ENCODE measurements at places on chromosomes 6 and 20. TPM values are rescaled to one million over a fixed set of nuclear protein-coding genes. Genes with fewer than 3 reads are reported as not detected.

CPXM1 gene
- 10.8 TPM for total RNA-seq

SLC52A3 gene
- not detected for total RNA-seq

KIF6 gene
- total RNA-seq = 0.32 TPM

SLC44A4 gene
- total RNA-seq = not detected

GSTA2 gene
- not detected for total RNA-seq

DPPA5 gene
- not detected for total RNA-seq

HEY2 gene
- 0.32 TPM for total RNA-seq

GRM1 gene
- not detected for total RNA-seq

CLDN20 gene
- total RNA-seq = not detected

HRH3 gene
- not detected for total RNA-seq

BAK1 gene
- total RNA-seq = 30.7 TPM

TPX2 gene
- 35.4 TPM for total RNA-seq

ADAM33 gene
- 44.8 TPM for total RNA-seq

RBM24 gene
- 32.4 TPM for total RNA-seq

ERVFRD-1 gene
- total RNA-seq = not detected

NXT1 gene
- total RNA-seq = 25.4 TPM

BTNL2 gene
- not detected for total RNA-seq

MAPK13 gene
- total RNA-seq = 10.8 TPM

PTCRA gene
- total RNA-seq = not detected

OPRL1 gene
- total RNA-seq = 1.7 TPM

CALHM5 gene
- 7.7 TPM for total RNA-seq

PLTP gene
- 10.4 TPM for total RNA-seq

DTNBP1 gene
- total RNA-seq = 2.2 TPM

GMEB2 gene
- 10.8 TPM for total RNA-seq

PHF1 gene
- 30.2 TPM for total RNA-seq

PNLDC1 gene
- 0.32 TPM for total RNA-seq

ID1 gene
- total RNA-seq = 18.0 TPM

GTSF1L gene
- total RNA-seq = not detected

HDDC2 gene
- total RNA-seq = 65.4 TPM

TFAP2A gene
- 2.6 TPM for total RNA-seq

CFB gene
- 3.5 TPM for total RNA-seq

SEMG1 gene
- not detected for total RNA-seq

FARS2 gene
- total RNA-seq = 23.2 TPM

ASIP gene
- total RNA-seq = not detected

SIM1 gene
- not detected for total RNA-seq

RFX6 gene
- not detected for total RNA-seq

TMEM200A gene
- 47.7 TPM for total RNA-seq

KAT14 gene
- total RNA-seq = 13.9 TPM

TSBP1 gene
- total RNA-seq = under 0.01 TPM

DEFB115 gene
- total RNA-seq = not detected

RBPJL gene
- not detected for total RNA-seq

Data from fibroblast of villous mesenchyme (primary cell).